ENCODE measurements at places on chromosomes 13 and 19.
A peak's percentile ranks its signal among the peaks of the same experiment; 100 is the strongest.

DNA sequence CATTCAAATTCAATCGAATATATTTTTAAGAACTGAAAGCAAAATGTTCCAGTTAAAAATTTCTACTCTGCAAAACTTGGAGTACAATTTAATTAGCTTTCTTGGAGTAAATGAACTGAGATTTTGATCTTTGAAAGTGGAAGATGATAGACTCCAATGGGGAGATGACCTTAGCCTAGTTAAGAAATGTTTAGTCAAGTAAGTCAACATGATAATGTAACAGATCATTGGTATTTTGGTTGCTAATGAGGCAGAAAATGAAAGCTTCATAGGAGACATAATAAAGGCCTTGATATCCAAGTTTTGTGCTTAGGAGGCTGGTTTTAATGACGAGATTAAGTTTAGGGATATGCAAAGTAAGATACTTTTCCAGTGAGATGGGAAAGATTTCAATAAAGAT is 181.7 kb downstream of the ITGBL1 start:
- no peak for DNase-seq

DNA sequence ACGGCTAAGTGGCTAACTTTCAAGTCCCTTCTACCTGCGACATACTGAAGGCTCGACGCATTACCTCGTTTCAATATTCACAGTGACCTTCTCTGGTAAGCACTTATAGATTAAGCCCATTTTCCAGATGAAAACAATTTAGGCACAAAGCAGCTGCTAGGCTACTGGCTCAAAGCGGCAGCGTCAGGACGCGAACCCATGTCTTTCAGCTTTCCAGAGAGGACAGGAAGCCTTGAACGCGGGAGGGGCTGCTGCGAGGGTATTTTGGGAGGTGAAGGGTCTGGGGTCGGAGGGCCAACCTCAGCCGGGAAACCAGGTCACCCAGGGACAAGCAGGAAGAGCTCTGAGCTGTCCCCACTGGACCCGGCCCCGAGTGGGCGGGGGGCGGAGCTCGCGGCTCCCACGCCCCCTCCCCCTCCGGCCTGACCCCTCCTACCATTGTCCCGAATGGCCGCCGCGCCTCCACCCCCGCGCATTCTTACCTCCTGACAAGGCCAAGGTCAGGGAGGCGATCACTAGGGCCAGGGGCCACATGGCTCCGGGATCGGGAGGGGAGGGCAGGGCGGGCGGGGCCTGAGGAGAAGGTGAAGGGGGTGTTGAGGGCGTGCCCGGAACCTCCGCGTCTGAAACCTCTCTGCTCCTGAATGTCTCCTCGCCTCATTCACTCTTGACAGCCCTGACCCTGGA is at the start of gene KLK13:
Gene KLK13 (minus strand): TSS at position 559 of the 687 bp plus-strand sequence. CDS start 25 bp downstream, at position 534.
- peak; percentile 29 for DNase-seq

GRCh38 chr19:16026756-16027155 is 49.5 kb upstream of the TPM4 start:
- DNase-seq = no peak

DNA sequence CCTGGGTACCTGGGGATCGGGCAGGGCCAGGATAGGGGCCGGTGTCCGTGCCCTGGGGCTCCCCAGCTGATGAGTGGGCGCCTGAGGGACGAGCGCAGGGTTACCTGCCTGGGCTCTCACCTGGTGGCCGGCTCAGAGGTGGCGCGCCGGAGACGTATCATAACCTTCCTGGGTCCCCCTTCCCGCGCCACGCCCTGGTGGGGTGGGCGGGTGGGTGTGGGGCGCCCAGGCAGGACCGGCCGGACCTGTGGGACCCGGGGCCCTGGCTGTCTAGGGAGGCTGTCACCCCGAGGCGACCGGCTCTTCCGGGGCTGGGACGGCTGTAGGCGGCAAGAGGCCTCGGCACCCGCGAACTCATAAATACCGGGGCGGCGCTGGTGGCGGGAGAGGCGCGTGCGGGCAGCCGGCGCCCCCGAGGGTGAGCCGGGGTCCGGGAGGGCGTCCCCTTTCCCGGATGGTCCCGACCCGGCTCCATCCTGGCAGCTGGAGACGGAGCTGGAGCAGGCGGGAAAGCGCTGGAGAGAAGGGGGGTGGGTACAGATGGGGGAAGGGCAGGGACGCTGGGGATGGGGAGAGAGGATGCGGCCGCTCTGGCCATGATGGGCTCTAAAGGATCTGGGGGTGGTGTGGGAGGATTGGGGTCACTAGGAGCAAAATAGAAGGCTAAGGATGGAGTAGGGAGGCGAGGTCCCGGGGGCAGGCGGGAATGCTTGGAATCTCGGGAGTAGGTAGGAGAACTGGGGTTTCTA is at the start of gene ACP7:
Gene ACP7 (plus strand): TSS at position 386 of the 749 bp plus-strand sequence. CDS start 902 bp downstream, outside the sequence.
- no peak for DNase-seq

- no peak for DNase-seq
Observed at GRCh38 chr19:58521651-58522050, 2.0 kb upstream of the ZBTB45 start.

DNA sequence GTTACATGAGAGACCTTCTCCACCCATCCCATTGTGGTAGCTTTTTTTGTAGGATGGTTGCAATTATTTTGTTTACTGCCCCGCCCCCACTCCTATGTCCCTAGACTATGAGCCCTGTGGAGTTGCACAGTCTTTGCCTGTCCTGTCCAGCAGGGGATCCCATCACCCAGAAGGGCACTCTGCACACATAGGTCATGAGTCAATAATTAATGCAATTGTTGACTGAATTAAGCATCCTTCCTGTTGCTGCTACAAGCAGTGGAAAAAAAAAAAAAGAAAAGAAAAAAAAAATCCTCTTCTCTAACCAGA is 14.2 kb downstream of the C19orf81 start:
- no peak for DNase-seq

DNA sequence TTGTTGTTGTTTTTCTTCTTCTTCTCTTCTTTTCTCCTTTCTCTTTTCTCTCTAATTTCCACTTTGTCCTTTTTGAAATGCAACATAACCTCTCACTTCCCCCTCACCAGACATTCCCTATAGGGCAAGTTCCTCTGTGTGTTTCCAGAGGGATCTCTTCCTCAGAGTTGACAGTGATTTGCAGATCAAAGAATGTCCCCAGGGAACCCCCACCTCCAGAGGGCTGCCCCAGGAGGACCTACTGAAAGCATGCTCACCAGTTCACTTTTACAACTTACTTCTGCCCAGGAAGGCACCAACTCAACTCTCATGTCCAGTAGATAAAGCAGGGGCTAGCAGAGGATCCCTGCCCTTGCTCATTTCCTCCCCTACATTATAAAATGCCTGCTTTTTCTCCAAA is 1648.0 kb downstream of the PCDH9 start:
- DNase-seq = no peak

GRCh38 chr19:45577111-45577905 is 7.3 kb downstream of the OPA3 start:
- DNase-seq = peak; percentile 80

DNA sequence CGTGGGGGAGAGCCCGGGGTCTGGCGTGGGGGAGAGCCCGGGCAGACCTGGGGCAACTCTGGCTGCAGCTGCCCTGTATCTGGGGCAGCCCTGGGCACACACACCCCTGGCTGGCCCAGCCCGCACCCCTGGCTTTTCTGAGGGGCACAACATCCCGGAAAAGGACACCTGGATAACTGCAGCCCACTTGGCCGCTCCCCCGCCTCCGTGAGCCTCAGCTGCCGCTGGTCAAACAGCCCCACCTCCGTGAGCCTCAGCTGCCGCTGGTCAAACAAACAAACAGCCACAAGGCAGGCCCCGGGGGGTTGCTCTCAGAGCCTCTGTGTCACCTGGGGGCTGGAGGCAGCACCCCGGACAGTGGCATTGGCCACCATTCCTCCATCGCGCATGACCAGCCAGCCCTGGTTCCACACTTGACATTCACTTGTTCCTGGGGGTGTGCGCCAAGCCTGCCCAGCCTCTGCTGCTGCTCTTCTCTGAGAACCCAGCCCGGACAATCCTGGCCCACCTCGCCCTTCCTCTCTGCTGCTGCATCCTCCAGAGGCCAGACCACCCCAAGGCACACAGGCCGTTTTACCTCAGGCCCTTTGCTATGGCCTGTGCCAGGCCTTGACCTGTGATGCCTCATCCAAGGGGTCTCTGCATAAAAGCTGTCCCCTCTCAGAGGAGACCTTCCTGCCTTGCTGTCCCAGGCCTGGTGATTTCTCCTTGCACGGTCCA is 19.9 kb downstream of the CEBPG start:
- no peak for DNase-seq

- DNase-seq = peak; percentile 34
Observed at GRCh38 chr13:113117335-113117872, 5.2 kb upstream of the F10 start.

GRCh38 chr19:9862938-9863337 is 27.8 kb downstream of the PIN1 start:
- no peak for DNase-seq
